ENCODE measurements at places on chromosomes 4 and X.

DNA sequence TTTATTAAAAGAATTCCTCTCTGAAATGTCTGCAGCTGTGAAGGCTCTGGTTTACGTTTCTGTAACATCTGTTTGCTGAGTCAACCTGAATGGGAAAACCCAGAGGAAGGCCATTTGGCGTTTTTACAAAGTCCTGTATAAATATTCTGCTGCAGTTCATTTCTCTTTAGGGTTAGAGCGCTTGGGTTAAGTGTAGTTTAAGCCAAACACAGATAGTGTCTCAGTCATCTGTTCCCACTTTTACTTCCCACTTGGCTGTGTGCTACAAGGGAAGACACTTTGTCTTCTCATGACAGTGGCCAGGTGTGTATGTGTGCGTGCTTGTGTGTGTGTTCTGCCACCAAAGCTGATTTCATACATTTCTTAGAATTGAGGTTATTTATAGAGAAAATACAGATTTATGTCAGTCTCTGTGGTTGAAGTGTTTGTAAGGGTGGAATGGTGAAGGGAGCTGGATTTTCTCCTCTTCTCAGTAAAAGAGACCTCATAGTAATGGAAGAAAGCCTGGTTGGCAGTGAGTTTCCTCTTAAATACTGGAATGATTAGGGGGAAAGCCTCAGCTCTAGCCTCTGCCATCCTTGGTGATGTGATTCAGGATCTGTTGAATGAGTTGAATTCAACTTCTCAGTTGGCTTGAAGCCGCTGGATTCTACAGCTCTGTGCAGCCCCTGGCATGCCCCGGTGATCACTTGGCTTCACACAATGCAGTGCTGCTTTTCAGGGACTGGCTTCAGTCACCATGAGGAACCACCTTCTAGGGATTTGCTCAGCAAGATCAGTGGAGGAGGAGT, 50.6 kb downstream of the JADE1 start:
- DNase-seq = peak; percentile 85

DNA sequence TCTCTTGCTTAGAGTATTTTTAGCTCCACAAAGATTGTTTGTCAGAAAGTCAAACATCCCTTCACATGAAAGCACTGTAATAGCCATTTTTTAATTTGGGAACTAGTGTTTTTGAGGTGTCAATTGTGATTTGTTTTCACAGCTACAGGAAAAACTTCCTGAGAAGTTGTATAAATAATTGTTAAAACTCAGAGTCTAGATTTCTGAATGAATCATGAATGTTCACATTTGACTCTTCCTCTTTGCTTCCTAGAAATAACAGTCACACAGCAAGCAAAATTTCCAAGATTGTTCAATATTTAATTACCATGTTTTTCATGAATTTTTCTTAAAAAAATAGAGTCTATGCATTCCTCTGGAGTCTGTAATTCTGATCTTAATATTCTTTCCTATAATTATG, 156.9 kb upstream of the SLC7A11 start:
- no peak for DNase-seq

DNA sequence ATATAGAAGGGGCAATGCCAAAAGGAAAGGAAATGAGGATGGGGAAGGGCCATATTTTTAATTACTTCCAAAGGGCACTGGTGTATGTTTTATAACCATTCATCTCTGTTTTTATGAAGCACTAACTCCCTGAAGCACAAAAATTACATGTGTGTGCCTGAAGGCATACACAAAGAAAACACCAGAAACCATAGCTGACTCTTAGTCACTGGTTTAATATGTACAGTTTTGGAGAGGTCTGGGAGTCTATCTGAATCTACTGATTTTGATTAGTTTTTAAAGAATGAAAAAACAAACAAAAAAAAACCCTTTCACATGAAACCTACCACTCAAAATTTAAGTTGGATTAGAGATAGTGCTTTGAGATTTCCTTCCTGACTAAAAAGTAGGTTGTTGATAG, 438.7 kb downstream of the RPA4 start:
- DNase-seq = no peak

DNA sequence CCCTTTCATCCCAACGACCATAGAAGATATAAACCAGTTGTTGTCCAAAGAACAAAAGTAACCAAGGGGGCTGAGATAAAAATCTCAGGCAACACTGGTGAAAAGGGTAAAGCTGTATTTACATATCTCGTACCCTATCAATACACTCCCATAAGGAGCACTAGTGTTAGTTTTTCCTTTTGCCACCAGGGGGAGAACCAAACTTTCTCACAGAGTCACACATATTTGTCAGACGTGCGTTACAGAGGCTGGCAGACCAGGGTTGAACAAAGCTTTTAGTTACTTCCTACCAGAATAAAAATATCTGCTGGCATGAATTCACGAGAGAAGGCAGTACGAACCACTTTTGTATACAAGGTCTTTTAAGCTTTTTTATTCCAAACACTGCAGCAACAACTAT, 88.3 kb downstream of the AMELX start:
- DNase-seq = no peak

GRCh38 chr4:119804404-119804803, 175.8 kb upstream of the PDE5A start:
- no peak for DNase-seq

GRCh38 chr4:157908031-157908430, 264.8 kb downstream of the GASK1B start:
- DNase-seq = no peak

DNA sequence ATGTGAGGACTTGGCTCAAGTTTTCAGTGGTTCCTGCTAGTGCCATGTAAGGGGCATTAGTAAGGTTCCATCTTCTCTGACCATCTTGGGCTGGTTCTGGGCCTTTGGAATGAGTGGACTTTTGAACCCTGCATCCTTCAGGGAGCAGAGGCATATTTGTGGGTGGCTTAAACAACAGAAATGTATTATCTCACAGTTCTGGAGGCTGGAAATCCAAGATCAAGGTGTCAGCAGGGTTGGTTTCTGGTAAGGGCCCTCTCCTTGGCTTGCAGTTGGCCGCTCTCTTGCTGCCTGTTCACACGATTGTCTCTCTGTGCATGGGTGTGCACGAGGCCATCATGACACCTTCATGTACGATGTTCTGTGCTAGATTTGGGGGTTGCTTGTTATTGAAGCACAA, 21.3 kb downstream of the CCKAR start:
- peak; percentile 6 for DNase-seq

- DNase-seq = peak; percentile 36
Observed at GRCh38 chr4:113101669-113102068, 52.2 kb downstream of the ANK2 start.

- no peak for DNase-seq
Observed at GRCh38 chrX:84876876-84877275, 126.8 kb upstream of the APOOL start.

DNA sequence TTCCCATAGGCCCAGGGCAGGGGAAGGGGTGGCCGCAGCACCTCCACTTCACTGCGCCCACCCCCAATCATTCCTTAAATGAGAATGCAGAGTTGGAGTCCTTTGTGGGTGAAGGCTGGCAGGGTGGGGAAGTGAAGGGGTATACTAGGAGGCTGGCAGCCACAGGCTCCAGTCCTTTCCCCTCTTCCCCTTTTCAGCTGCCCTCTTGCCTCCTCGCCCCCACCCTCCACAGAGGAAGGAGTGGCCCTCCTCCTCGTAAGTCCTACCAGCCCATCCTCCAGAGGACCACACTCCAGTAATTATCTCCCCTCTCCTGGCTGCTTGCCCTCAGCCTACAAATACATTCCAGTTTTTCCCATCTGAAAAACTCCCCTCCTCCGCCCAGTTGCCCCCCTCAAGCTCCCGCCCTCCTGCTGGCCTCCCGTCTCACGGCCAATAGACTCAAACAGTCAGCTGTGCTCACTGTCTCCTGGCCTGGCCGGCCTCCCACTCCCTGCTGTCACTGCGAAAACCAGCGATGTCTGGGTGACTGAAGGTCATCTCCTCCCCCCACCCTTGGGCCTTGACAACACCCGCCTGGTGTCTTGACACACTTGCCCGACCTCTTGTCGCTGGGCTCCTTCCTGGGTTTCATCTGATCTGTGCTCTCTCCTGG, 38.8 kb downstream of the EFNB1 start:
- DNase-seq = no peak

GRCh38 chrX:122122274-122122673, 1061.8 kb upstream of the GRIA3 start:
- no peak for DNase-seq

DNA sequence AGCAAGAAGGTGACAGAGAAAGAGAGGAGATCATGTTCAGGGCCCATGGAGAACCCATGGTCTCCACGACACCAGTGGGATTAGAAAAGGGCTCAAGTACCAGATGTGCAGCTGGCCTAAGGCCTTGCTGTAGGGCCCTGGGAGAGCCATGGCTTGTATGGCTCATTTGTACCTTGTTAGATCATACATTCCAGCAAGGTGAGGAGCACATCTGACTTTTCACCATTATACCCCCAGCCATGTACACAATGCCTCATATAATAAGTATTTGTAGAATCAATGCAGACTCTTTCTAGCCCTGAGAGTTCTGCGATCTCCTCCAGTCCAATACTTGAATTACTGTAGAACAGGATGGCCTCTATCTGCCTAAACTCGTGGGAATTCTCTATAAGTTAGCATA, 94.2 kb upstream of the MAP3K15 start:
- DNase-seq = no peak

DNA sequence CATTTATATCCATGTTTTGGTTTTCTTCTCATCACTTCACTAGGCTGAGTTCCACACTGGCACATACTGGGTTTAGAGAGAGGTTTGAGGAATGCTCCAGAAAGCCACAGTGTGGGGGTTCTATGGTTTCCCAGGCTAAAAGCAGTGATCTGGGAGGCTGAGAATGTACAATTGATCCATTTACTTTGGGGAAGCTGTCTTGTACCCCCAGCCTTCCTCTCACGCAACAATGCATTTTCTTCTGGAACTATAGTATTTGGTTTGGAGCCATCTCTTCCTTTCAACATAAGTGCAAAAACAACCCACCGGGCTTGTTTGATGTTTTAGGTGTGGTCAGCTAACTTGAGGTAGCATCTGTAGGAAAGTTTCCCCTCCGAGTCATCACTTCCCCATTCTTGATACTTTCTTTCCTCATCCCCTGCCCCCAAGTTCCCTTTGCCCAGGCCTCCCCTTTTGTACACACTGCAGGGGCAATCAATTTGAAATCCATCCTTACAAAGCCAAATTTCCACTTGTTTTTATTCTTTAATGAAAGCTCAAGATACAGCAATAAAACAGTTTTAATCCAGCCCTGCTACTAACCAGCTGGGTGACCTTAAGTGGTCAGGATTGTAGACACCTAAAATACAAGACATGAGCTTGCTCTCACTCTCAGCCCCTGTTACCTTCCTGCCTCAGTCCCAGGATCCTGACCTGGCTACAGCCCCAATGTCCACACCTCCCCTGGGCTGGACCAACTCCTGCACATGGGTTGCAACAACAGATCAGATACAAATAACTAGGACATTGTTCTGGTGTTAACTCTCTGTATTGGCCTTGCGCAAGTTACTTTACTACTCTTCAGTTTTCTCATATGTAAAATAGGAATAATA, 109.2 kb downstream of the FHDC1 start:
- DNase-seq = peak; percentile 36

DNA sequence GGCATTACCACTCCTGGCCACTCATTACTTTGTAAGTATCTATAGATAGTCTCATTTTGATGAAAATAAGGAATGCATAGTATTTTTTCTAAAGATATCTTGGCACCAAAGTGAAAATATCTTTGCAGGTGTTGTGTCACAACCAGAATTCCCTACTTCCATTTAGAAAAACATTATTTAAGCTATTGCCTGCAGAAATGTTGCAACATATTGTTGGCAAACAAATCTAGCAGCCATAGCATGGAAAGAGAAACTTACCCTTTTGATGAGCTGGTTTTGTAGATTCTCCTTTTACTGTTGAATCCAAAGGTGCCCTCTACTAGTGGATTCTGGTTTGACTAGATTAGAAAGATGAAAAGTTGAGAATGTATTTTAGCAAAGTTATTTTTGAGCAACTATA, 138.8 kb downstream of the AREG start:
- DNase-seq = no peak

- no peak for DNase-seq
Observed at GRCh38 chrX:37083880-37084279, 75.7 kb downstream of the FAM47C start.

DNA sequence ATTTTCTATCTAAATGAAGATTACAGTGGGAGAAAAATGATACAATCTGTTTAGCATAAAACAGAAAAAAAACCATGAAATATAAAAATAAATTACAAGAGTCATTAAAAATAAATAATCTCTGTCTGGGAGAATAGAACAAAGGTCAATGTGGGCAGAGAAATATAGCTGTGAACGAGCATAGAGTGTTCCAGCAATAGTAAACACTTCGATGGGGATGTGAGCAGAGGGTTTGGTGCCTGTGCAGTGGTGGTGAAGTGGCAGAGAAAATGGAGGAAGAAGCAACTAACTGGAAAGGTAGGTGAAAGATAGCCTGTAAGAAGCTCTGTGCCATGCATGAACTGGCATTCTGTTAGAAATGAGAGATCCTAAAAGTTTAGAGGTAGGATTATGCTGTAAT, 64.9 kb downstream of the ANKRD50 start:
- DNase-seq = no peak

DNA sequence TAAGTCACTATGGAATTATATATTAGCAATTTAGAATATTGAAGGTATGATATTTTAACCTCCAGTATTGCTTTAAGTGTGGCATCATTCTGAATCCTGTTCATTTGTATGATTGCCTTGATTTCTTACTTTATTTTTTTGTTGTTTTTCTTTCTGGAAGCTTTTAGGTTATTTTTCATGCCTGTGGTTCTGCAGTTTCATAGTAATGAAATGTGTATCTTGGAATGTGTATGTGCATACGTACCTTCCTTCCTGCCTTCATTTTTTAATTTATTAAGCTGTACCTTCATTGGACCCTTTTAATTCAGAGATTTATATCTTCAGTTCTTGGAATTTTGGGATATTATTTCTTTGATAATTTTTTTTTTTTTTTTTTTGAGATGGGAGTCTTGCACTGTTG, 22.1 kb downstream of the CPEB2 start:
- DNase-seq = peak; percentile 31

- DNase-seq = no peak
Observed at GRCh38 chrX:42289492-42290385, 366.4 kb upstream of the CASK start.

GRCh38 chr4:77651820-77652219, 46.2 kb downstream of the CXCL13 start:
- DNase-seq = no peak

DNA sequence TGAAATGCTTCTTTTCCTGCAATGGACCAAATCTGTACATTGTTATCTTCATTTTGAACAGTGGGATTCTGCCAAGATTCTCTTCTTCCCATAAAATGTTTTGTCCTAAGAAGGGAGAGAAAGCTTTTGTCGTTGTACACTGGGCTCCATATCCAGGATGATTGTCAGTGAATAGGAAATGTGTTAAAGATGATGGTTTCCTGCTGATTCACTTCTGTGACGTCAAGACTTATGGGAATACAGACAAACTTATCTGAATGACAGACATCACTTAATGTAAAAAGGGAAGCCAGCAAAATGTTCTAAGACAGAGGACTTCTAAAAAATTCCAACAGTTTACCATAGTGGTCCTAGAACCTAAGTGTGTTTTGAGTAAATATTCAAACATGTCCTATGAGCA, 53.7 kb upstream of the HPF1 start:
- no peak for DNase-seq

DNA sequence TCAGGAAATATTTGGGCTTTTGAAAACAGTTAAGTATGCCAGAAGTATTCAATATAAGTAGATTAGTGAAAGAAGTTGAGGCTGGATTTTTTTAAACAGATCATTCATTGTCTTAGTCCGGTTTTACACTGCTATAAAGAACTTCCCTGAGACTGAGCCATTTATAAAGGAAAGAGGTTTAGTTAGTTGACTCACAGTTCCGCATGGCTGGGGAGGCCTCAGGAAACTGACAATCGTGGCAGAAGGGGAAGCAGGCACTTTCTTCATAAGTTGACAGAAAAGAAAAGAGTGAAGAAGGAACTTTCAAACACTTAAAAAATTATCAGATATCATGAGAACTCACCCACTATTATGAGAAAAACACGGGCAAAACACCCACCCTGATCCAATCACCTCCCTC, 31.1 kb upstream of the CYLC1 start:
- DNase-seq = no peak

All from astrocyte (in vitro differentiated cells and primary cell).